ENCODE measurements at places on chromosomes 2 and 18.

GRCh38 chr18:2901423-2901985, 54.7 kb downstream of the EMILIN2 start:
- DNase-seq: no peak

GRCh38 chr2:143190431-143190830, 61.2 kb downstream of the ARHGAP15 start:
- no peak for DNase-seq

GRCh38 chr2:223041527-223042109, 10.4 kb upstream of the KCNE4 start:
- no peak for DNase-seq

- DNase-seq: no peak
These were observed 212.8 kb upstream of the SOX11 start for GRCh38 chr2:5479265-5479928.

DNA sequence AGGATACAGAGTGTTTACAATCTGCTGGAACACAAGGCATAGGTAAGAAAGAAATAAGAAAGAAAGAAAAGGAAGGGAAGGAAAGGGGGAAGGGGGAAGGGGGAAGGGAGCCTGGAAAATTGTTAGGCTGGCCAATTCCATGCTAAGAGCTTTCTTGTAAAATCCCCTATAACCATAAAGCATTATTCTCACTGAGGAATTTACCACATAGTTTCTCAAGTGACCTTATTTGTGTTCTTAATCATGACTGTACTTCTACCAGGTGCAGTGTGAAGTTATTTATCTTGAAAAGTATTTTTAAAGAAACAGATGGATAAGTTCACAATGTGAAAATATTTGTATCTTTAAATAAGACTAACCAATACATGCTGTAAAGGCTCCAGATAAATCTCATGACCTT, 39.2 kb upstream of the KIDINS220 start:
- DNase-seq: no peak

DNA sequence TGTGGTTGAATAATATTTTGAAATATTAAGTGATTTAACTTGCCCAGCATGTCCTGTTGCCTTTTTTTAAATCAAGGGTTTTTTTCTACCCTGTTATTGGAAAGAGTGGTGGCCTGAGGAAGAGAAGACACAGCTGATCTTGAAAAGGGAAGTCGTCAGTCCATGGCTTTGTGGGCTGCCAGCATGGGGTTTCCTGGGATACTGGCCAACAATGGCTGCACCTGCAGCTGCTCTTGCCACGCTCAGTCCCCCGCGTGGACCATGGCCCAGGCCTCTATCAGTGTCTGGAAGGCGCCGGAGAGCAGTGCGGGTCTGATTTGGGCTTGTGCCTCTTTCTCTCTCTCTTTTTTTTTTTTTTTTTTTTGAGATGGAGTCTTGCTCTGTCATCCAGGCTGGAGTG, 99.3 kb downstream of the ASB1 start:
- no peak for DNase-seq

- DNase-seq: no peak
These were observed 48.6 kb upstream of the CHMP1B start for GRCh38 chr18:11802586-11802985.

Data from NCI-H1930 (cell line).